A549 treated with ZK216348 at 1 μM for 4 hours (cell line): ENCODE measurements at places on chromosomes 3 and 15. TPM values are rescaled to one million over a fixed set of nuclear protein-coding genes. Genes with fewer than 3 reads are reported as not detected.

GXYLT2 gene
- 1.1 to 3.5 TPM (median 1.4 TPM) in 5 replicates for total RNA-seq

LRRC34 gene
- total RNA-seq, result not detected in 5 replicates

SLC6A20 gene
- total RNA-seq, result 0.06 to 0.20 TPM in 2 of 5 replicates, not detected in the others

SLC22A13 gene
- total RNA-seq, result 0.13 TPM in 1 of 5 replicates, not detected in the others

CD200R1L gene
- not detected in 5 replicates for total RNA-seq

GOLGA8J gene
- total RNA-seq, result not detected in 5 replicates

GOLGA6A gene
- 0.06 TPM in 1 of 5 replicates, not detected in the others for total RNA-seq

CCK gene
- total RNA-seq, result 0.48 to 1.9 TPM (median 1.5 TPM) in 5 replicates

INAFM2 gene
- 4.1 to 8.1 TPM (median 5.3 TPM) in 5 replicates for total RNA-seq

RAB6B gene
- 0.91 to 2.7 TPM (median 2.5 TPM) in 5 replicates for total RNA-seq

KBTBD13 gene
- total RNA-seq, result not detected in 5 replicates

C3orf52 gene
- 10.2 to 14.1 TPM (median 12.2 TPM) in 5 replicates for total RNA-seq

TTLL13 gene
- 0.11 to 0.43 TPM (median 0.16 TPM) in 4 of 5 replicates, not detected in the other for total RNA-seq

RGMA gene
- 0.21 to 0.42 TPM (median 0.26 TPM) in 5 replicates for total RNA-seq

GOLGA6L4 gene
- total RNA-seq, result 0.61 to 1.7 TPM (median 0.82 TPM) in 5 replicates

SPINK8 gene
- total RNA-seq, result not detected in 5 replicates

NTRK3 gene
- 14.9 to 27.5 TPM (median 23.0 TPM) in 5 replicates for total RNA-seq

PLCL2 gene
- total RNA-seq, result 4.5 to 6.2 TPM (median 5.5 TPM) in 5 replicates

PYGO1 gene
- total RNA-seq, result 4.8 to 9.6 TPM (median 7.9 TPM) in 5 replicates

C15orf62 gene
- 0.06 to 0.16 TPM (median 0.10 TPM) in 4 of 5 replicates, not detected in the other for total RNA-seq

RPP25 gene
- total RNA-seq, result 20.2 to 29.5 TPM (median 28.6 TPM) in 5 replicates

FEZF2 gene
- total RNA-seq, result not detected in 5 replicates

RASGRP1 gene
- total RNA-seq, result 0.24 to 0.42 TPM (median 0.35 TPM) in 5 replicates

SIAH2 gene
- 15.6 to 19.8 TPM (median 17.8 TPM) in 5 replicates for total RNA-seq

LIPH gene
- total RNA-seq, result 5.5 to 7.5 TPM (median 6.7 TPM) in 5 replicates

SH3GL3 gene
- 0.49 to 1.3 TPM (median 0.71 TPM) in 5 replicates for total RNA-seq

SLC2A2 gene
- not detected in 5 replicates for total RNA-seq

PPARG gene
- 34.3 to 43.0 TPM (median 40.4 TPM) in 5 replicates for total RNA-seq

ACAN gene
- total RNA-seq, result 0.35 to 0.78 TPM (median 0.62 TPM) in 5 replicates

MED12L gene
- 0.30 to 1.2 TPM (median 0.53 TPM) in 5 replicates for total RNA-seq

C2CD4A gene
- 0.09 to 0.18 TPM (median 0.15 TPM) in 4 of 5 replicates, not detected in the other for total RNA-seq

ATP13A4 gene
- total RNA-seq, result not detected in 5 replicates

PPP1R14D gene
- 0.24 to 0.41 TPM in 2 of 5 replicates, not detected in the others for total RNA-seq

BNC1 gene
- total RNA-seq, result 0.45 to 0.88 TPM (median 0.53 TPM) in 5 replicates

CTXN2 gene
- total RNA-seq, result not detected in 5 replicates

GABRB3 gene
- total RNA-seq, result 59.9 to 93.0 TPM (median 71.4 TPM) in 5 replicates

LMAN1L gene
- total RNA-seq, result not detected in 5 replicates

EXOSC7 gene
- total RNA-seq, result 41.2 to 50.2 TPM (median 44.8 TPM) in 5 replicates

FOXL2NB gene
- total RNA-seq, result 0.95 to 1.5 TPM (median 1.3 TPM) in 5 replicates

PRSS50 gene
- total RNA-seq, result not detected in 5 replicates

GASK1A gene
- not detected in 5 replicates for total RNA-seq

HYAL1 gene
- total RNA-seq, result 0.24 to 0.80 TPM (median 0.46 TPM) in 5 replicates

ALDH1L1 gene
- total RNA-seq, result 0.06 to 0.27 TPM (median 0.11 TPM) in 5 replicates

MASP1 gene
- not detected in 5 replicates for total RNA-seq

STT3B gene
- total RNA-seq, result 77.0 to 102 TPM (median 82.8 TPM) in 5 replicates

GCSAM gene
- not detected in 5 replicates for total RNA-seq
